Testis (tissue), 5 donors: ENCODE measurements at places on chromosomes 13 and 19.

DNA sequence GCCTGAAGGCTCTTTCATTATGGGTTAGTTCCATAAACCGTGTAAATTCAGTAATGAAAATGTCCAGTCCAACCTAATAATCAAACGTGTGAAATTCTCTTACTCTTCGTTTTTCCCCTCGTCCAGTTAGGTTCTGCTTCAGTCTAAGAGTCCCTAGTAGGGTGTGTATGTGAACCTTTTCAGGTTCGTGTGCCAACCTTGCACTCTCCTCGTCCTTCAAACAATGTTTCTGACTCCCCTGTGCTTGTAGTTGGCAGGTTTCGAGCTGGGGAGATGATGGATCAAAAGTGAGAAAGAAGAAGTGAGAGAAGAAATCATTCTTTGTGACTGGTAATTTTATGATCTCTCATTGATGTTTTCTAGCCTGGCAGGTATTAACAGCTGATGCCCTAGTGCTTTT, 366.1 kb downstream of the GPC5 start:
- no peak for DNase-seq

GRCh38 chr13:48831248-48831647, 144.5 kb upstream of the FNDC3A start:
- DNase-seq, result no peak

DNA sequence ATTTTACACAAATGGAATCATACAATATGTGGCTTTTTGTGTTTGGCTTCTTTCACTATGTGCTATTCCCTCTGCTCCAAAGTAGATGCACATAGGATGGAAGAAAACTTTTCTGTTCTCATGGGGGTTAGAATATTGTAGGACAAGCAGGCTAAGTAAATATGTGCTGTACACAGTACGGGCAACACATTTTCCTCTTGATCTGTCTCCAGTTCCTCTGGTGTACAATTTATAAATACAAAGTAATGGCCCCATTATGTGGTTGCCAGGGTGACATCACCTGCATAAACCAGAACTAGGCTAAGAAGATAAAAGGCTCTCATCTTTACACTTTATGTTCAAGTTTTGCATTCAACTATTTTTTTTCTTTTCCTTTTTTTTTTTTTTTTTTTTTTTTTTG, 41.0 kb upstream of the SOX21 start:
- DNase-seq, result no peak

GRCh38 chr19:4206818-4207484, 22.4 kb upstream of the EBI3 start:
- DNase-seq, result no peak

GRCh38 chr19:3357992-3358688, 8.2 kb upstream of the NFIC start:
- DNase-seq, result no peak
